ENCODE measurements at places on chromosomes 3 and 15.
A peak's percentile ranks its signal among the peaks of the same experiment; 100 is the strongest.

- DNase-seq: no peak
Observed at GRCh38 chr3:71940486-71940885, 155.5 kb upstream of the PROK2 start.

- no peak for DNase-seq
Observed at GRCh38 chr3:147002721-147003120, 397.6 kb upstream of the PLSCR5 start.

GRCh38 chr3:159877924-159878323, 110.7 kb upstream of the IL12A start:
- DNase-seq: no peak

GRCh38 chr3:172217877-172218276, 178.5 kb downstream of the FNDC3B start:
- DNase-seq: no peak

DNA sequence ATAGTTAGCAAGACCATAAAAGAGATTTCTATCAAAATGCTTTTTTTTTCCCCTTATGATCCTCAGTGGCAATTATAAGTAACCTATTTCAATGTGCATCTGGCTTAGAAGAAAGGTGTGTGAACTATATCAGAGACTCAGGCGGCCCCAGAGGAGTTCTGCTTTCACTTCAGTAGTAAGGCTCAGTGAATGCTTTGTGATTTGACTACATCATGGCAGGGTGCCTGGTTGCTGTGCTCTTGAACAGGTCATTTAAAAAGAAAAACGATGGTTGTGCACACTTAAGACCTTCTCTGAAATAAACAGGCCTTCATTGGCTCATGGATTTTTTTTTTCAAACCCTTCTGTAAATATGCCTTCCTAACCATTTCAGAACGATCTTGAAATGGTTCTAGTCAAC, 400.4 kb upstream of the RARB start:
- no peak for DNase-seq

DNA sequence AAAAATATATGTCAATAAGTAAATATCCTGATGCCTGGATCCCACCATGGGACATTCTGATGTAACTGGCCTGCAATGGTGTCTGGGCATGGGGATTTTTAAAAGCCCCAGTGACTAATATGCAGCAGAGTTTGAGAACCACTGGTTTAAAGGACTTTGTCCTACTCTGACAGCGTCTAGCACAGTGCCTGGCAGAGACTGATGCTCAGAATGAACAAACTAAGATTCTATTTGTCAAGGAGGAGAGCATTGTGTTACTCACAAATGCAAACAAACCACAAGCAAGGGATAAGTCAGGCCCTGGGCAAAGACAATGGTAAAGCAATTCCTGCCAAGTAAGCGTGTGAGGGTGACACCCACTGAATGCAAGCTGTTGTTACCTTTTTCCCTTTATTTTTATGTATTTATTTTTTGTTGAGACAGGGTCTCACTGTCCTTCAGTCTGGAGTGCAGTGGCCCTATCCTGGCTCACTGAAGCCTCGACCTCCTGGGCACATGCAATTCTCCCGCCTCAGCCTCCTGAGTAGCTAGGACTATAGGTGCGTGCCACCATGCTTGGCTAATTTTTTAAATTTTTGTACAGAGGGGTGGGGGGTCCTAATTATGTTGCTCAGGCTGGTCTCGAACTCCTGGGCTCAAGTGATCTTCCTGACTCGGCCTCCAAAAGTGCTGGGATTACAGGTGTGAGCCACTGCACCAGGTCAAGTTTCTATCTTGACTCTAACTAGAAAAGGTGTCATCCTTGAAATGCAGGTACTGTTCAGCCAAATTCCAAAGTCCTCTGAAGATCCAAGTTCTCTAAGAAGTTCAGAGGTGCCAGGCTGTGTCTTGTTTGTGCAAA, 909 bp upstream of the GPD1L start:
- DNase-seq: no peak

DNA sequence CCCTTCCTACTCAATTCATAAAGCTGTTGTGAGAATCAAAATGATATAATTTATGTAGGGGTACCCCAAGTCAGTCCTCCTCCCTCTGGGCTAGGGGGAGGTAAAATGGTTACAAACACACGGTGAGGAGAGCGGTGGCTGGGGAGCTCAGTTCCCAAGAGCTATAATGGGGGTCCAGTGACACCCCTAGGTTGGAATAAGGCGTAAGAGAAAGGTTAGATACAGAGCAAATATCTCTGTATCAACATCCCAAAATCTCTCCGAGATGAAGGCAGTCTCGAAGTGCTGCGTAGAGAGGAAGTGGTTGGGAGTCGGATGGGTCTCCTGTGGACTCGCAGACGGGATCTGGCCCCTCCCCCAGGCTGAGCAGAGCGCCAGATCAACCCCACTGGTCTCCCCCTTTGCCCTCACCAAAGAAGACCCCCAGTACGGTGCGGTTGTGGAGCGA, 1.8 kb downstream of the DUOX2 start:
- DNase-seq: no peak

GRCh38 chr15:39685999-39686613, 96.5 kb downstream of the FSIP1 start:
- DNase-seq: peak; percentile 59

DNA sequence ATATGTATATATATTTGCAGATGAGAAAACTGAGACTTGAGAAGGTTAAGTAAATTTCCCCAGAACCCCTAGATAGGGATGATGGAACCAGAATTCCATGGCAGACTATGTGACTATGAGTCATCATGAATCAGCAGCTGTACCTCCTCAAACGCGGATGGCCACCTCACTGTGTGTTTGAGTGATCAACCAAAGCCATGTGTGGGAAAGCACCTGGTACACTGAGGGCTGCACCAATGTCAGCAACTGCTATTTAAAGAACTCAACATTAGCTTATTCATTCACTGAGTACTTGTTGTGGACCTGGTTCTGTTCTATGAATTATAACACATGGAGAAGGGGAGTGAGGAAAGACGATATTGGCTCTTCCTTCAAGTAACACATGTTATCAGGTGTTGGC, 377.0 kb downstream of the GAP43 start:
- DNase-seq: no peak

GRCh38 chr3:166243511-166243910, 406.3 kb upstream of the BCHE start:
- DNase-seq: no peak

GRCh38 chr15:89101302-89102193, 13.3 kb downstream of the ABHD2 start:
- no peak for DNase-seq

GRCh38 chr15:42608110-42608531, 32.7 kb downstream of the STARD9 start:
- DNase-seq: peak; percentile 56

DNA sequence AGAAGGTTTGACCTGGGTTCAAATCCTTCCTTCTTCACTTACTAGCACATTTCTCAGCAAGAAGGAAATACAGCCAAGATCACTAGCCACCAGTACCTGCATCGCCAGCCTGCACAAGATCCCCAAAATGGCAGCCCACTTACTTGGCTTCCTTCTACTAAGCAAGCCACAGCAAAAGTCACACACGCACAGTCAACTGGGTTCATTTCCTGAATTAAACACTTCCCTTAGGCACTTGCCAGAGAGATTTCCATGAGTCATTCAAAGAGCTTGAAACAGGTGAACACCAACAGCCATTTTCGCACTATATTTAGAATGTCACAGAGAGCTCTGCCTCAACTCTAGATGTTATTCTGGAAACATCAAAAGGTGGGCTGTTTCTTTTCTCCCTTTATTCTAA, 42.6 kb downstream of the MGLL start:
- no peak for DNase-seq

GRCh38 chr3:37170060-37170459, 4.3 kb downstream of the LRRFIP2 start:
- DNase-seq: no peak

- peak; percentile 74 for DNase-seq
Observed at GRCh38 chr3:58463181-58463941, 28.5 kb upstream of the KCTD6 start.

- peak; percentile 17 for DNase-seq
Observed at GRCh38 chr3:183430325-183430957, 2.0 kb upstream of the MCF2L2 start.

DNA sequence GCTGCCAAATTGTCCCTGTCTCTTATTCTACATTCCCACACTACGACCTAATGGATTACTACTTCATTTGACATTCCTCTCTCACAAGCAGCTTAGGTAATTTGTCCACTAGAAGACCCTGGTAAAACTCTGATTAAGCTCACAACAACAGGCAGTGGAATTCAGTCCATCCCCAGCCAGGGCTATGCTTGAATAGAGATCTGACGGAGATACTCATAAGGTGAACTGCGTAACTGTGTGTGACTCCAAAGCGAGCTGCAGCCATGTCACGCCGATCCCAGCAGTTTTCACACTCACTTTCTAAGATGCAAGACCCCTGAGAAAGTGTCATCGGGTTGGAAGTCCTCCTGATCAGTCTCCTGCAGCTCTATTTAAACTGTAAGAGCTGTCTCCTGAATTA, 25.7 kb upstream of the ROBO2 start:
- DNase-seq: no peak

DNA sequence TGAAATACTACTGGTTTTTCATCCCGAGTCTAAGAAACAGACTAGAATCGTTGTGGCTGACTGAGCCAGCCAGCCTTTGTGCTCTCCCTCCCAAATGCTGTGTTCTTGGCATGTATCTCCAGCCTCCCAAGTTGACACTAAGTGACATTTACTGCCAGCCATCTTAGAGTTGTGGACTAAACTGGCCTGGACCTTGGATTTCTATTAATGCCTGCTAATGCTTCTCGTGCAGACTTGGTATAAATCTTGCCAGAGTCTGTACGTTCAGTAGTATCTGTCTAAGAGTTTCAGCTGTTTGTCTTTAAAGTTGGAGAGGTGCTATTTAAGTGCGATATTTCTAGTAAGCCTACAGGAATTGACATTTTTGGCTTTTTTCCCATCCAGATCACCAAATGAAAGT, 166.6 kb upstream of the BHLHE40 start:
- DNase-seq: no peak

- no peak for DNase-seq
Observed at GRCh38 chr3:128854475-128854874, 24.9 kb upstream of the ACAD9 start.

DNA sequence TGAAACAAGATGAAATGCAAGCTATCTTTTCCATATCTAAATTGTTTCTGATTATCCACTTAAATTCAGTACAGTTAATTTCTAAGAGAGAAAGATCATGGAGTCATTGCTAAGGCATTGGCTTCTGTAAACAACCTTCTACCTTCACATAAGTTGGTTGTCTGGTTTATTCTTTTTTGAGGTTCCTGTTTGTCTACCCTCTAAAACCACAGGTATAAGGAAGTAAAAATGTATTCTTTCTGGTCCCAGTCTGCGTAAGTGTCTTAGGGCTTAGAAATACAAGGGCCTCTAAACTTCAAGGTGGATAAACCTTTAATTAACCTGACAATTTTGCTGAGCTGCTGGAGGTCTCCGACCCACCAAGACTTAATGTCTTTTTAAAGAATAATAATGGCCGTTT, 3.6 kb upstream of the ATOSA start:
- DNase-seq: peak; percentile 70

DNA sequence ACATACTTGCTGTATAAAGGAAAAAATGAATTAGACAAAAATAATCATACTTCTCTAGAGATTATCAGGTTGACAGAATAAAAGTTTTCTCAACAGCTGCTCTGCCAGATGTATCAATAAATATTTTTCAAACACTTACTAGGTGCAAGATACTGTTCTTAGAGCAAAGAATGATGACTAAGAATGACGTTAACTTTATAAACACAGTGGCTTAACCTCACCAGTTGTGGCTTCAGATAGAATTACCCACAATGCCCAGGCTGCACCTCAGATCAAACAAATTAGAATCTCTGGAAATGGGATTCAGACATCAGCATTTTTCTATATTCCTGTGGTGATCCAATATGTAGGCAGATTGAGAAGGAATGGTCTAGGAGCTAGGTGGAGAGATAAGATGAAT, 422.4 kb upstream of the ATP11B start:
- no peak for DNase-seq

GRCh38 chr3:62724503-62724902, 150.7 kb downstream of the CADPS start:
- no peak for DNase-seq

GRCh38 chr3:12894629-12895028, 53.3 kb upstream of the RPL32 start:
- no peak for DNase-seq

- no peak for DNase-seq
Observed at GRCh38 chr3:16740515-16740914, 135.3 kb upstream of the DAZL start.

All from CD4-positive, alpha-beta T cell treated with Interleukin-17A for 1 hour (primary cell).